ENCODE measurements at places on chromosomes 7 and 10.

DNA sequence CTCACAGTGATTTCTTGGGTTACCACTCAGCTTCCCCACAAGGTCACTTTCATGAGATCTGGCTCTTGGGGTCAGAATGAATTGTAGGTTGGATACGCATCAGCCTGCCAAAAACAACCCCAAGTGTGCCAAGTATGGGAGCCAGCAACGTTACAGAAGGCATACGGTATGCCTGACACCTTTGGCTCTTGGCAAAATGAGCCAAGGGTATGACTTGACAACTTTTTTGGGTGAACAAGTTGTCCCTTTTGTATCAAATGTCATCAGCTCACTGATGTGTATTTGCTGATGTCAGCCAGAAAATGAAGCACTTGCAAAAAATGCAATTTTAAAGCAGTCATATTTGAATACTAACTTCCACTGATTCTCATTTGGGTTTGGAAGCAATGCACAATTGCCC is 168.4 kb downstream of the CACNB2 start:
- no peak for DNase-seq

- DNase-seq = no peak
These were observed 487.6 kb downstream of the ARL4A start for GRCh38 chr7:13174991-13175390.

DNA sequence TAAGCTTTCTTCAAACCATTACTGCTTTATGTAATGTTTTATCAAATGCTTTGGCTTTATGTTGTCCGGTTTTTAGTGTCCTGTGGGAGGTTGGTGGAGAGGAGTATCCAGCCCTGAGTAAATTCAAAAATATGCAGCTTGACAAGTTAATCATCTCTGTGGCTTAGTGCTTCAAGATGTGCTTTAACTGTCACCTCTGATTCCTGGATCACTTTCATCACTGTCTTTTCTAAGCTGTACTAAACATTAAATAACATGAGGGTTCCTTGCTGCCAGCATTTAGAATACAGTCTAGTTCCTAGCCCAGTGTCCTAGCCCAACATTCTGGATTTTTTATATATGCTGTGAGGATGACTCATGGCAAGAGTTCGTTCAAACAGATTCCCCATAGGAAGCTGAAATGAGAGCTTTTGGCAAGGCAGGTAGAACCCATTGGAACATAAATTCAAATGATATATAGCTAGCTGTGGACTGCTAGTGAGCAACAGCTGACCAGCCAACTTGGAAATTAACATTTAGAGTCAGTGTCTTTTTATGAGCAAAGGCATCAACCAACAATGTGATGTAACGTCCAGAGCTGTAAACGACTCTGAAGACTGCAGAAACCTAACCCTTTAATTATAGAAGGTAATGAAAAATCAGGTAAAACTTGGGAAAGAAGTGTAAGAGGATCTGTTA is 80.6 kb upstream of the OIT3 start:
- no peak for DNase-seq

- DNase-seq = no peak
These were observed 153.7 kb downstream of the DNAJB9 start for GRCh38 chr7:108723381-108723814.

GRCh38 chr10:1149793-1150637 is 93.8 kb downstream of the WDR37 start:
- DNase-seq = no peak

GRCh38 chr7:150330211-150330885 is 7.0 kb upstream of the ACTR3C start:
- DNase-seq = no peak

DNA sequence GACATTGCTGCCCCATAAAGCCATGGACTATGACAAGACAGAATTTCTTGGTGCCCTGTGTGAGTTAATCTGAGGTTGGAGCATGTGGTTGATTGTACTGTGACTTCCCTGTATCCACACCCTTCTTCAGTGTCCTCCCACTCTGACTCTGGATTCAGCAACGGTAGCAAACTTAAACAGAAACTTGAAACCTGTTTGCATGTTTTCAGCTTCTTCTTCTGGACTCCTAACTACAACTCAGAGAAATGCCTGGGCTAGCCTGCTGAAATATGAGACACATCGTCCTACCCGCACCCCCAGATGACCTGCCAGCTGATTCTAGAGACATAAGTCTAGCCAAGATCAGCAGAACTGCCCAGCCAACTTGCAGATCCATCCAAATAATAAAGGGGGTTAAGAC is 78.4 kb downstream of the IPMK start:
- no peak for DNase-seq

DNA sequence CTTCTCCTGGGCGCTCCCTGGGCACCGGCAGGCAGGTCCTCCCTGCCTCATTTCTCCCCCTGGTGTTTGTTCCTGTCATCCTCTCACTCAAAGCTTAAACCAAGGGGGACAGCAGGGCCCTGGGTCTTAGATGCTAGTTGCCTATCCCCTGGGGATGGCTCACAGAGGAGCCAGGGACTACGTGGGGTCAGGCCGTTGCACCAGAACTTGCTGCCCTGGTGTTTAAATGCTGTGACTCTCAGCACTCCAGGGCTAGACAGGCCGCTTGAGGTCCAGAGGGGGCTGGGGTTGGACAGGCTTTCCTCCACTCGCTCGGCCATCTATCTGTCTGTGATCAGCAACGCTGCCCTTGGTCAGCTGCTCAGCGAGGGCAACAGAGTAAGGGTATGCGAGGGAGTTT is 340.3 kb downstream of the CXCL12 start:
- no peak for DNase-seq

GRCh38 chr10:84665883-84666463 is 337.6 kb downstream of the CCSER2 start:
- no peak for DNase-seq

DNA sequence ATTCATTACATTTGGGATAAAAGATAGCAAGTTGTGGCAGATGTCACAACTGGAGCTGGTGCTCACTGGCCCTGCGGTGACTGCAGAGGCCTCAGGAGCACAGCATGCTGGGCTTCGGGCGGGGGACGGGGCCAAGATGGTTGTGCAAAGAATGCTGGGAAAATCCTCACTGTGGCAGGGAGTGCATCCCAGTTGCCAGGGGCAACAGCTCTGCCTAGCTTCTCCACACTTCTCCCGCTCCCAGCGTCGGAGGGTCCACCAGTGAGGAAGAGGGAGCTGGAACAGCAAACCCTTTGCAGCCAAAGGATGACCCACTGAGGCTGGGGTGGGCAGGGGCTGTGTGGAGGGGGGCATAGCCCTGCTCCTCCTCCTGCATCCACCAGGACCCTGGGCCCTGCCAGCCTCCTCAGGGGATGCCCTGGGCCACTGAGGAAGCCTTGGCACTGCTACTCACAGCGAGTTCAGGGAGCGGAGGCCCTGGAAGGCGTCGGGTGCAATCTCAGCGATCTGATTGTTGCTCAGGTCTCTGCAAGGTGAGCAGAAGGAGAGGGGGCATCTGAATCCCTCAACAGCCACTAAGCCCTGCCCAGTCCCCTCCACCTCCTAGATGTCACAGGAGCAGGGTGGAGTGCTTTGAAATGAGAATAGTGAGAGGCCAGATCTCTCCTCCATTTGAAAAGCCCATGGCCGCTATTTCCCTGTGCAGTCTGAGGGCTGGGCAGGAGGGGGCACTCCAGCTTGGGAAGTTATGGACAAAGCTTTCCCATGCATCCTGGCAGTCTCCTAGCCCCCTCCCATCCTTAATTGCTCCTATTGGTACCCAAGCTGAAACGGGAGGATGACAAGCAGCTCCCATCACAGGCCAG is 126.5 kb downstream of the SLIT1 start:
- no peak for DNase-seq

- DNase-seq = no peak
These were observed 210.1 kb downstream of the AUTS2 start for GRCh38 chr7:69808391-69808790.

DNA sequence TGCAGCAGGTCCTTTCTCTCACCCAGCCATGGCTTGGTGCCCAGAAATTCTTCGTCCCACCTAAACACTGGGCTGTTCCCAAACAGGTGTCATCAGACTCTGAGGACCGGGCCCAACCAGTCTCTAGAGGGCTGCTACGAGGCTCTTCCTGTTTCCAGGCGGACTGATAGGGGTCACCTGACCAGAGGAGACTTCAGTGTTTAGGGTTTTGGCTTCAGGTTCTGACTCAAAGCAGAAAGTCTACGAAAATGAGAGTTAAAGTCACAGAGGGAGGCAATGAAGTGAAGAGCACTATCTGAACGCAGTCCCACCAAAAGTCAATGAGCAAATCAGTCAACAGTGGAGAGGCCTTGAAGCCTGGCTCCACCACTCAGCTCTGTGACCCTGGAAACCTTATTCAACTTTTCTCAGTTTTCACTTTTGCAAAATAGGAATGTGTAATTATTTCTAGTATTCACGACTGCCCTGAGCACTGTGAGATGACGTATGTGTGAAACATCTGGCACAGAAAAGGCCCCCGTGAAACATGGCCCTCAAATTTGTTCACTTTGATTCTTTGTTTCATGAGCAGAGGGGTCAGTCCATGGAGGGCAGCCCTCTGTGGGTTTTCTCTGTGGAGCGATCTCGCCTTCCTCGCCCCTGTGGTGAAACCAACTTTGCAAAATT is 189.9 kb upstream of the PDE1C start:
- DNase-seq = no peak

DNA sequence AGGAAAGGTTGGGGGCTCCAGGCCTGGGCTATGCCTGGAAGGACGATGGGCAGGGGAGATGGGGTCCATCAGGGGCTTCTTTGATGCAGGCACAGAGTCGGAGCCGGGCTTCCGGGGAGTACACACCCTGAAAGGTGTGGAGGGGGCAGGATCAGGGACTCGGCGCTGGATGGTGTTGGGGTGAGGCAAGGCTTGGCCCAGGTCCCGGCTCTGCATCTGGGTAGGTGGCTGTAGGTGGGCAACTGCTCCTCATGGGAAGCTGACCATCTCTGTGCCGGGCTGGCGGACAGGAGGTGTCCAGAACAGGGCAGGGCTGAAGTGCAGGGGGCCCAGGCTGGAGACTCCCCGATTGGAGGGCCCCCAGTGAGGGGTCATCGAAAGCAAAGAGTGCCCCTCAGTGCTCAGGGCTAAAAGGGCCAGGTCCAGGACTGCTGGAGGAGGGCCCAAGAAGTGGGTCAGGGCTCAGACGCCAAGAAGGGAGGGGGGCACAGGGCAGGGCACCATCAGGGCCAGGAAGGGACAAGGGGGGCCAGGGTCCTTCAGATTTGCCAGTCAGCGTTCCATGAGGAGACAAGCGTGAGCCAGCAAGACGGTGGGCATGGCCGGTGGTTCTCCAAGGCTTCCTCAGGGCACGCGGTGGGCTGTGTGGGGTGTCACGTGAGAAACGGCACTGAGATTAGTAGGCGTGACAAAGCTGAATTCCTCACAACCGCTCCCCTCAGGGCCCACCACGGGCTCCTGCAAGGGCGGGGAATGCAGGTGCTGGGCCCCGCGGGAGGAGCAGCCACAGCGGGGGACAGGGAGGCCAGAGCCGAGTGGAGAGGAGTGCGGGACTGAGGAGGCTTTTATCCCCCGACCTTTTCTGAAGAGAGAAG is 97.0 kb downstream of the BMS1 start:
- no peak for DNase-seq

DNA sequence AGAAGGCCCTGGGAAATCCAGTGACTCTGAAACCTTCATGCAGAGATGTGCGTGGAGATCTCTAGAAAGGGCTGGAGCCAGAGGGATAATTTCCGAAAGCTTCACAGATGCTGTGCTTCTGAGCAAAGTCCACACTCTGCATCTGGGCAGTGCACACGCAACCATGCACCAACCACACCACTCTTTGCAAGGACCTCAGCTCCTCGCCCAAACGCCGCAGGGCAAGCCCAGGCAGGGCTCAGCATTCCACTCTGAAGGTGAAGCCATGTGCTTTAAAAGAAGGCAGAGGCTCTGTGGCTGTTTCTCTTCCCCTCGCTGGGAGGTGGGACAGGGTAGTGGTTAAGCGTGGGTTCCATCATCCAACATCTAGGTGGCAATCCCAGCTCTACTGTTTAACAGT is 48.4 kb downstream of the ASB13 start:
- no peak for DNase-seq

GRCh38 chr7:70060298-70061068 is 462.2 kb downstream of the AUTS2 start:
- DNase-seq = no peak

DNA sequence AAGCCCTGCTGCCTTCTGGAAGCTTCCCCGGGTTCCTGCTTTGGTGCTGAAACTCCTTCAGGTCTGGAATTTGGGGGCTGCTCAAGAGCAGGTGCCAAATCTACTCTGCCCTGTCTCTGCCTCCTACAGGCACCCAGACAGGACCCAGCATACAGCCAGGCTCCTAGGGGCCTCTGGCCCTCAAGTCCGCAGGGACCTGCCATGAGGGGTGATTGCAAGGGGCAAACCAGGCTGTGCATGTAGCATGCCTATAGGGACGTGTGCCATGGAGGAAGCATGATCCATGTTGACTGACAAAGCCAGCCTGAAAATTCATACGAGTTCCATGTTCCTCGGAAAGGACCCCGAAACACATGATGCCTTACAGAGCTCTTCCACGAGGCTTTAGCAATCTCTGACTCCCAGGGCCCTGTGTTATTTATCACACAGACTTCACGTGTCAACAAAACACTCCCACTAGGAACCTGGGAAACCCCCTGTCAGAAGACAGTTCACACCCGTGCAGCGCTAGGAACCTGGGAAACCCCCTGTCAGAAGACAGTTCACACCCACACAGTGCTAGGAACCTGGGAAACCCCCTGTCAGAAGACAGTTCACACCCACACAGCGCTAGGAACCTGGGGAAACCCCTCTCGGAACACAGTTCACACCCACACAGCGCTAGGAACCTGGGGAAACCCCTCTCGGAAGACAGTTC is 75.3 kb upstream of the DNAAF5 start:
- DNase-seq = no peak

GRCh38 chr7:18941207-18941606 is 176.2 kb downstream of the TWIST1 start:
- no peak for DNase-seq

GRCh38 chr7:128424686-128425275 is 15.0 kb upstream of the IMPDH1 start:
- DNase-seq = no peak

- no peak for DNase-seq
These were observed 163.0 kb downstream of the SUGCT start for GRCh38 chr7:40297741-40298311.

GRCh38 chr7:104584620-104585019 is 256.2 kb downstream of the LHFPL3 start:
- no peak for DNase-seq

DNA sequence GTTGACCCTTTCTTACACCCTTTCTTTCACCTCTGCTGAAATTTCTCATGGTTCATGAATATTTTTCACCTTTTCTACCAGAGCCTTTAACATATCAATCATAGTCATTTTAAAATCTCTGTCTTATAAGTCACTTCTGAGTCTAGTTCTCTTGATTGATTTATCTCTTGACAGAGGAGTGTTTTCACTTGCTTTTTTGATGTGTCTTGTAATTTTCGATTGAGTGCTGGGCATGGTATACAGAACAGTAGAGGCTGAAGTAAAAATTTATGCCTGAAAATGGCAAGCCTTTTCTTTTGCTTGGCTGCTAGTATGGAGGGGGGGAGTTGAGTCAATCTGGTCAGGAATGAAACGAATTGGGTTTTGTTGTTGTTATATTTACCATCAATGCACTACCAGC is 41.2 kb upstream of the NPTX2 start:
- DNase-seq = no peak
